Forelimb muscle (tissue), 1 donor: ENCODE measurements at places on chromosomes 4 and X.
A peak's percentile ranks its signal among the peaks of the same experiment; 100 is the strongest.

- DNase-seq, result no peak
Measured at GRCh38 chr4:92451782-92452181, 148.0 kb downstream of the GRID2 start.

DNA sequence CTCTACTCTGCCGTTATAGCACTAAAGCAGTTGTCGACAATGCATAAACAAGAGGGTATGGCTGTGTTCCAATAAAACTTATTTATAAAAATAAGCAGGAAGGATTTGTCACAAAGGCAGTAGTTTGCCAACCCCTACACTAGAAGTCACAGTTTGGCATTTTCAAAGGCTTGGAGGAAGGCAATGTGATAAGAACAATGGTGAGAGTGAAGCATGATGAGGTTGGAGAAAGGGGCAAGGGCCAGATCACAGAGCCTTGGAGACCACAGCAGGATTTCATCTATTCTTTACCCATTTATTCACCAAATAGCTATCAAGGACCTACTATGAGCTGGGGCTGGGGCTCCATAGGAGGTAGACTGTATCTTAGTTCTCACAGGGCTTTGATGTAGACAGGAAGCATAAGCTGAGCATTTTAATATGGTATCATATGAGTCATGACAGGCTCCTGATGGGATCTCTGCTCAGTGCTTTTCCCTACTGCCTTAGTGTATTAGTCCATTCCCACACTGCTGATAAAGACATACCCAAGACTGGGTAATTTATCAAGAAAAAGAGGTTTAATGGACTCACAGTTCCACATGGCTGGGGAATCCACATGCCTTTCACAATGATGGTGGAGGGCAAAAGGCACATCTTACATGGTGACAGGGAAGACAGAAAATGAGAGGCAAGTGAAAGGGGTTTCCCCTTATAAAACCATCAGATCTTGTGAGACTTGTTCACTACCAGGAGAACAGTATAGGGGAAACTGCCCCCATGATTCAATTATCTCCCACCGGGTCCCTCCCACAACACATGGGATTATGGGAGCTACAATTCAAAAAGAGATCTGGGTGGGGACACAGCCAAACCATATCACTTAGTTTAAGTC is 58.9 kb downstream of the PPM1K start:
- DNase-seq, result no peak

DNA sequence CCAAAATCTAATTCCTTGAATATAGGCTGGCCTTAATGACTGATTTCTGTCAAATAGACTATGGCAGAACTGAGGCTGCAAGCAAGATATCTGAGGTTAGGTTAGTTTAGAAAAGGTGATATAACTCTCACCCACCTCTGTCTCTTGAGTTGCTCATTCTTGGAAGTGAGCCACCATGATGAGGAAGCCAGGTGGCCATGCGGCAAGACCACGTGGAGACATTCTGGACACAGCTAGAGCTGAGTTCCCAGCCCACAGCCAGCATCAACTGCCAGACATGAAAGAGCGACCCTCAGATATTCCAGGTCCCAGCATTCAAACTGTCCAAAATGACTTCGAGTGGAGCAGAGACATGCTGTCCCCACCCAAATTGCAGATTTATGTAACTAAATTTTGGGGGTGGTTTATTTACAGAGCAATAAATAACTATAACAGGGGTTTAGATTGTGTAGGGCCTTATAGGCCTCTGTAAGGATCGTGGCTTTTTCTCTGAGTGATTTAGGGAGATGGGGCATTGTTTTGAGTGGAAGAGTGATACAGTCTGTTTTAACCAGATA is 33.7 kb downstream of the USP53 start:
- DNase-seq, result no peak

DNA sequence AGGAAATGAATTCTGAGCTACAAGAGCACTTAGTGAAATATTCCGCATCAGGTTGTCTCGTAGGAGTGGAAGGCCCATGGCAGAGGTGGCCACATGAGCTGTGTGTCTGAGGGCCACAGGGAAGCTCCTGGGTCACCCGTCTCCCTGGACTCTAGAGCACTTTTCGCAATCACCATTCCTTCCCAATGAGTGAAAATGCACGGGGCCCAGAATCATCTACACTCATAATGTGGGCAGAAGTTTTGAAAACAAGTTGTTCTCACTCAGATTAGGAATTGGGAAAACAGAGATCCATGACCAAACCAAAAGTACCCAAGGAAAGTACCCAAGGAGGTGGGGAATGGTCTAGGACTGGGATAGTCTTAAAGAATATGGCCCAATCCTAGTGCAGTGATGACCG is 94.4 kb downstream of the SCD5 start:
- DNase-seq, result no peak

DNA sequence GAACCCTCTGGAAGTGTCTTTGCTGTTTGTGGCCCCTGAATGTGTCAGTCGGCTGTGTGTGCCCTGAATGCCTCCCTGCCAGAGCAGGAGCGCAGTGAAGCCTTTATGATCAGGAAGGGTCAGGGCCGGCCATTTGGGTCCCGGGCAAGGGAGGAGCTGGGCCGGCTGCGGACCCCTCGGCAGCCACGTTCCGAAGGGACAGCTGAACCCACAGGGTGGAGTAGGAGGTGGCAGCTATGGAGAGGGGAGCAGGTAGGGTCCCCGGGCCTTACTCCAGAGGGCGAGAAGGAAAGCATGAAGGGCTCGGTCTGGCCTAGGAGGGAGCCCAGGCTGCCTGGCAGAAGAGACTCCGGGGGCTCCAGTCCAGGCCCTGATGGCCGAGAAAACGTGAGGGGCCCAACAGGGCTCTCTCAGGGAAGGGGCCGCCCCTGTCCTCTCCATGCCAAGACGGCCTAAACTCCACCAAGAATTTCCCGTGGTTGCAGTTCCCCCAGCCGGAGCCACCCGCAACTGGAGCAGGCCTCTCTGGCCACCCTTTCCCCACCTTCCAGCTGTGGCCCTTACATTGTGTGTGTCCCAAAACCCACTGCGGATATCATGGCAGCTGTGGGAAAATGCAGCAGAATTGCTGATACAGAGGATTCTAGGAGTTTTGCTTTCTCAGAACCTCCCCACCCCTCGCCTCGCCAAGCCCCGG is 182.2 kb upstream of the STK26 start:
- no peak for DNase-seq

- DNase-seq, result no peak
Measured at GRCh38 chrX:34877436-34877835, 65.2 kb upstream of the FAM47B start.

- no peak for DNase-seq
Measured at GRCh38 chr4:138409670-138410069, 167.5 kb upstream of the SLC7A11 start.

DNA sequence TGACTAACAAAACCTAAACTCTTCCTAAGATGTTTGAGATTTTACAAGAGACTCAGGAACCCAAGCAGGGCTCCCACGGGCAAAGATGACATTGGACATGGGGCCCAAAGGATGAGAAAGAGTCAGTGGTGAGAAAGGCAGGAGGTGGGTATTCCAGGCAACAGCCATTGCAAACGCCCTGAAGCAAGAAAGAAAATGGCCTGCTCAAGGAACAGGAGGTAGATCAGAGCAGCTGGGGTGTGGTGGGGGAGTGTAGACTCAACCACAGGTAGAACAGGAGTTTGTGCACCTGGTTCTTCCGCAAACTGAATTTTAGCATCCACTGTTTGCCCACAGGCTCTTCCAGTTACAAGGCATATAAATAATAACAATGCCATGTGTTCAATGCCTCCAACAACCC is 3.3 kb downstream of the PPP2R2C start:
- DNase-seq, result no peak

- DNase-seq, result peak; percentile 77
Measured at GRCh38 chr4:138445098-138445497, 202.9 kb upstream of the SLC7A11 start.

DNA sequence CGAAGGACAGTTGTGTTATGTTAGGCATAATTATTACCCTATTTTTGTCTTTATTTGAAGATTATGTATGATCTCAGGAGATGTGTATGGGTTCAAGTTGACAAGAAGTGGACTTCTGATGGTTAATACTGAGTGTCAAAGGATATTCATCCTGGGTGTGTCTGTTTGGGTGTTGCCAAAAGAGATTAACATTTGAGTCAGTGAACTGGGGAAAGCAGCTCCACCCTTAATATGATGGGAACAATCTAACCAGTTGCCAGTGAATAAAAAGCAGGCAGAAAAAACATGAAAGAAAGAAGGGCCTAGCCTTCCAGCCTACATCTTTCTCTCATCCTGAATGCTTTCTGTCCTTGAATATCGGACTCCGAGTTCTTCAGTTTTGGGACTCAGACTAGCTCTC is 332.6 kb downstream of the DTHD1 start:
- no peak for DNase-seq

GRCh38 chr4:41360921-41361793 is 104.4 kb downstream of the UCHL1 start:
- DNase-seq, result no peak

GRCh38 chr4:100657187-100657586 is 139.4 kb upstream of the EMCN start:
- DNase-seq, result no peak

DNA sequence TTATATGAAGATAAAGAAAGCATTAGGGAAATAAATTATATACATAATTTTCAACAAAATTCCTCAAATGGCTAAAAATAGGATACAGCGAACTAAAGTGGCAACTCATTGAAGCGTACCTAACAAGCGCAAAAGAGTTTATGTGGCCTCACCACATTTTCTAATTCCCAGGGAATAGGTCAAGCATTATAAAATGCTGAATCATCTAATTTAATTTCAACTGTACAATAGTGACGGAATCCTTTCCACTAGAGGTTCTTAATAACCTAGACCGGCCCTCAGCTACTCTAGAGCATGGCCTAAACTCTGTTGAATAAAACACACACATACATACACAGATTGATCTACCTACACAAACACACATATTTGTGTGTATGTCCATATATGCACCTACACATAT is 29.1 kb downstream of the CXXC4 start:
- DNase-seq, result no peak

- DNase-seq, result no peak
Measured at GRCh38 chr4:13782231-13782630, 154.7 kb upstream of the BOD1L1 start.

GRCh38 chr4:182022909-182023308 is 220.3 kb upstream of the TENM3 start:
- no peak for DNase-seq
